Activated CD8-positive, alpha-beta memory T cell treated with anti-CD3 and anti-CD28 coated beads for 1 hour (primary cell): ENCODE measurements at places on chromosomes 12 and 14.

- no peak for DNase-seq
Measured at GRCh38 chr14:77882098-77882497, 82.2 kb downstream of the ADCK1 start.

DNA sequence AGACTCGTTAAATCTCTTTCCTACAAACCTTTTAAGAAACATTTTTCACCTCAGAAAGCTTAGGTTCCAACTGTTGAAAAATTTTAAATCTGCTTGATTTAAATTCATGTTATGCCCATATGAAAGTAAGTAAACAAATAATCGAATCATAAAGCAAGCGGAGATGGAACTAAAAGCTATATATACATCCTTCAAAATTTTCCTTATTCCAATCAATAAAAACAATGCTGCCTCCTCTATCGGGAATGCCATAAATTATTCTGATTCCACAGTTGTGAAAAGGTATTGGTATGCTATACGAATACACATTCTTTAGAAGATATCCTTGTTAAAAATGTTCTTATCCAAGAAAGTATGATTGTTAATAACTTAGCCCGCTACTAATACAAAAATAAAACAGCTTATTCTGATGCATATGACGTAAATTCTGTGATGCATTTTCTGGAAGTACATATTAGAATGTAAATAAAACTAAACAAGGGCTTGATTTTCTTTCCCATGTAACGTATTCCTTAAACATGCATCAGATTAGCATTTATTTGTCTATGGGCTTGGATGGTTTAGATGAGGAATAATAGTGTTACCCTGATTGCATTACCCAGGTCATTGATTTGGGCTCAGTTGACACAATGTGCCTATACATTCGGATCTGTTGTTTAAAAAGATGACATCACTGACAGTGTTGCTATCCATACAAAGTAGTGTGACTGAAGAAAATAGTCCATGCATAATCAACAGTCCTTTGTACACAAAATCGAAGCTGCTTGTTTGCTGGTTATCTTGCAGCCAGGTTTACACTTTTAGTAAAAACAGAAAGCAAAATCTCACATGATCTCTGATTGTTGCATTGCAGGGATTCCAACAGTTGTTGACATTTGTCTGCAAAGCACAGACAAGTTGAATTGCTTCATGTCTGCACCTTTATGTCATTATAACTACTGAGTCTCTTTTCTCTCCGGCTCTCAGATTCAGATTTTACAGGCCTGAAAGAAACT lies 656 bp upstream of the DTD2 start:
- no peak for DNase-seq

DNA sequence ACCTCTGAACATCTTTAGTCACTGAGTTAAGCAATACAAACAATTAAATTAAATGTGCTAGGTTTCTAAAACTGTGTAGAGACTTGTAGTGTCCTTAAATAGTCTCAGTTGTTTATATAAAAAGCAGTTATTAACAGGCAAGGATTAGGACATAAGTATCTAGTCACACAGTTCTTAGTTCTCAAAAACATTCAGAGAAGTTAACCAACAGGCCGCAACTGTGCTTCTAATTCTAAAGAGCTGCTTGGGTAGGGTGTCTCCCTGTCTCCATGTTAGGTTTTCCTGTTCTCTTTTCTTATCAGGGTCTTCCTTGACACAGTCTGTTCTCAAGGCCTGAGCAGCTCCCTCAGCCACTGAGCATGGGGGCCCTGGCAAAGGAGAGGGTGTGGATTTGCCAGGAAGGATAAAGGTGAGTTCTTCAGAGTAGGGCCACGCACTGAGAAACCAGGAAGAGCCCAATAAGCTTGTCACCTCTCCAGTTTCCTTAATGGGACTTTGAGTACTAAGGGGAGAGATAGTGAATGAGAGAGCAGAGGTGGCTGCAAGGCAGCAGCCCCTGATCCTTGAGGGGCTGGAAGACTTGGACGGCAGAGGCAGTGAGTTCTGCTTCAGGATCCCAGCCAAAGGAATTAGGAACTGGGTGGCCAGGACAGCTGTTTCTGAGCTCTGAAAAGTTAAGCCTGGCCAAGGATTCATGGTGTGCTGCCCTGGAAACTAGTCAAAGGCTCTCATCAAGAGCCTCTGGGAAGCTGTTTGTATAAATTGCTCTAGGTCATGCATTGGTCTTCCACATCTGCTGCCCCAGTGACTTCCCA lies 177.3 kb downstream of the MYRFL start:
- no peak for DNase-seq

DNA sequence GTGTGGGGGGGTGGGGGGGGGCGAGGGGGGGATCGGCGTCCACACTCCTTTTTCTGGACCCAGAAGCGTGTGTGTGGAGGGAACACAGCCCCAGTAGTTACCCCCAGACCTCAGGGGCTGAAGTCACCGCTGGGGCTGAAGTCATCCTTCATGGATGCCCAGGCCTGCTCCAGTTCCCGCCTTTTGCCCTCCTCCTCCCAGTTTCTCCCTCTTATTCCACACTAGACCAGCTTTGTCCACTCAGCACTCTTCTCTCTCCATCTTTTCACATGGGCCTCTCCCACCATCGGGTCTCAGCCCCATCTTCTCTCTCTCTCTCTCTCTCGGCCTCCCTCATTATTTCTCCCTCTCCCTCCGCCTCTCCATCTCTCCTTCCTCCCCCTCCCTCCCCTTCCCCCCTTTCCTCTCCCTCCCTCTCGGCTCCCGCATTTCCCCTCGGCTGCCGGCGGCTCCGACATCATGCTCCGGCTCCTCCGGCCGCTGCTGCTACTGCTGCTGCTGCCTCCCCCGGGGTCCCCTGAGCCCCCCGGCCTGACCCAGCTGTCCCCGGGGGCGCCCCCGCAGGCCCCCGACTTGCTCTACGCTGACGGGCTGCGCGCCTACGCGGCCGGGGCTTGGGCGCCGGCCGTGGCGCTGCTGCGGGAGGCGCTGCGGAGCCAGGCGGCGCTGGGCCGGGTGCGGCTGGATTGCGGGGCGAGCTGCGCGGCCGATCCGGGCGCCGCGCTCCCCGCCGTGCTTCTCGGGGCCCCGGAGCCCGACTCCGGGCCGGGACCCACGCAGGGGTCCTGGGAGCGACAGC lies at the start of gene P3H3:
TSS of gene P3H3 (plus strand) at position 426 of the 799 bp plus-strand sequence. CDS start at position 460, 34 bp downstream.
- DNase-seq = no peak

- no peak for DNase-seq
Measured at GRCh38 chr14:23217032-23218020, 20.4 kb upstream of the RNF212B start.

DNA sequence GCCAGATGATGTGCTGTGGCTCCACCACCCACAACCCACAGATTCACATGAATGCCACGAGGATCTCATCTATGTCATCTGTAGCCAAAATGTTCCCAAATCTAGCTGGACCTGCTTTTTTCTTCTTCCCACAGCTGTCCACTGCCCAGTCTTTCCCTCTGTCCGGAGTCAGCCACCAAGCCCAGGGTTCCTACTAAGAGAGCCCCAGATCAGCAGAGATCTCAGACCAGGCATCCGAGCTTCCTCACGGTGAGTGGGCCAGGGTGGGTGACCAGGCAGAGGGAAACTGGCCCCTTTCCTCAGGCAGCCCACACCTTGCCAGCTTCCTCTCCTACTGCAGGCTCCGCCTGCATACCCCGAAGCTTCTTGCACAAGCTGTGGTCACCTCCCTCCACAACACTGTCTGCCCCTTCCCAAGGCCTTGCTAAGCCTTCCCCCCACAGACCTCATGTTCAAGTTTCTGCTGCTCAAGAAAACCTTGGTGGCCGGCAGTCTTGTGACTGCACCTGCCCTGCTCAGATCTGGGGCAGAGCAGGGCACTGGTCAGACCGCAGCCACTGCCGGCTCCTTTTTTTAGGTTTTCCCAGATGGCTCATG lies 81.4 kb downstream of the ACTN1 start:
- DNase-seq = no peak

GRCh38 chr14:92986254-92987147 lies 63.6 kb downstream of the CHGA start:
- DNase-seq = no peak

- DNase-seq = no peak
Measured at GRCh38 chr12:47105914-47106674, 26.3 kb upstream of the AMIGO2 start.
